ENCODE measurements at places on chromosomes 1 and 21.

DNA sequence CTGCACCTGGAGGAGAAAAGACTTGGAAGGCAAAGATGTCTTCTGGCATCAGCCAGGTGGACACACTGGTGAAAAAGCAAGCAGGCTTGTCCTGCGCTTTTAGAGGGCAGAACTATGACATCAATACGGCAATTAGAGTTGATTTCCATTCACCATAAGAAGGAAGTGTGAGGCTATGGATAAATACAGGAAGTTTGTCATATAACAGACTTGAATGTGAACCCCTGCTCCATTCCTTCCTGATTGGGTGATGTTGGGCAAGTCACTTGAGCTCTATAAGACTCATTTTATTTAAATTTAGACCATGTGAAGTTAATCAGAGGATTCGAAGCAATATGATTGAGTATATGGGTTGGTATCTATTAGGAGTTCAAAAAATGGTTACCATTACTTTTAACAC, 137.8 kb downstream of the PLPP3 start:
- DNase-seq: no peak

DNA sequence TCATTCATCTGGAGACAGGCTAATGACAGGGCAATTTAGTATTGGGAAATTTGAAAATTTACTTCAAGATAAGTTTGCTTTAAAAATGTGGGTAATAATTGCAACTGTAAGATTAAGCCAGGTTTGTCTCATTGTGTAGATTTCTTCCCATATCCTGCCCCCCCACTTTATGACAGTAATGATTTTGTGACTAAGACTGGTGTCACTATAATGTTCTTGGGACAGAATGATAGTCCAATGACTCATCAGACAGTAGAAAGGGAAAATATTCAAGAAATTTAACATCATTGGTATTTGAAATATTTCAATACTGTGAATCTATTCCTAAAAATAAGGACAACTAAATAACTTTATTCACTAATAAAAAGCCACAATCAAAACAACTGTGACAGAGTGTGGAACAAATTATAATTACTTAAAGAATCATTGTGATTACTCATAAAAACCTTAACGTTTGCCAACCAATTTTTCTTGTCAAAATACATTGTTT, 36.7 kb downstream of the FH start:
- DNase-seq: no peak

DNA sequence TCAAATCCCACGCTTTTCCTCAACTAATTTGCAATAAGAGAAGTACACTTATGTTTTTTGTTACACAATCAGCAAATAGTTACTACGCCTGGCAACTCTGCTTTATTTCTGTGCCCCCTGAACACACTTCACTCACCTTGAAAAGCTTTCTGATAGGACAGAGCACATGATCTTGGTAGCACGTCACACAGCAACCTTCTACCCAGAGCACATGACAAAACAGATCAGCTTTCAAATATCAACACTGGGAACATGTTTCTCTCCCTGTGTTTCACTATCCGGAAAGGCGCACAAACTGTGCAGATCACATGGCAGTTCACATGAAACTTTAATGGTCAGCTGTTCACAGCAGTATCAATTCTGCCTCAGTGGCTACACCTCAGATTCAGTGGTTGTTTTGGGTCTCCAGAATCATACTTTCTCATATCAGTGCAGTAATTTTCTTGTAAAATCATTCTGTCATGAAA, 2.2 kb downstream of the SLC19A2 start:
- DNase-seq: no peak

- no peak for DNase-seq
Measured at GRCh38 chr1:245690156-245690690, 535.4 kb downstream of the KIF26B start.

- DNase-seq: no peak
Measured at GRCh38 chr1:64392109-64392508, 77.8 kb upstream of the CACHD1 start.

DNA sequence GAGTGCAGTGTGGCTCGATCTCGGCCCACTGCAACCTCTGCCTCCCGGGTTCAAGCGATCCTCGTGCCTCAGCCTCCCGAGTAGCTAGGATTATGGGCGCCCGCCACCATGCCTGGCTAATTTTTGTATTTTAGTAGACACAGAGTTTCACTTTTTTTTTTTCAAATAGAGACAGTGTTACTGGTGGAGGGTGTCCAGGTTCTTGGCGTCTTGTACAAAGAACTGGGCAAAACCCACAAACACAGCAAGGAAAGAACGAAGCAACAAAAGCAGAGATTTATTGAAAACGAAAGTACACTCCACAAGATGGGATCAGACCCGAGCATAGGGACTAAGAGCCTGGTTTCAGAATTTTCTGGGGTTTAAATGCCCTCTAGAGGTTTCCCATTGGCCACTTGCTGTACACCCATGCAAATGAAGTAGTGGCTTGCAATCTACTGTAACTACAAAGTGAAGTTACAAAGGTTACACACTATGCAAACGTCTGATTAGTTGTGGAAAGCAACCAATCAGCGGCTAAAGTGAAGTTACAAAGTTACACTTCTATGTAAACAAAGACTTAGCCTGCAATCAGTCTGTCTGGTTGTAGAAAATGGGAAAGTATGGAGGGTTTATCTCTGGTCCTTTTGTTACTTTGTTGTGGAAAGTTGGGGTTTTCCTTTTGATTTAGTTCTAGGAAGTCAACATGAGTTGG, 199.1 kb downstream of the DYRK1A start:
- DNase-seq: no peak

- no peak for DNase-seq
Measured at GRCh38 chr1:20061866-20062265, 8.1 kb upstream of the PLA2G5 start.

GRCh38 chr21:34351786-34352241, 12.0 kb upstream of the KCNE2 start:
- DNase-seq: no peak

DNA sequence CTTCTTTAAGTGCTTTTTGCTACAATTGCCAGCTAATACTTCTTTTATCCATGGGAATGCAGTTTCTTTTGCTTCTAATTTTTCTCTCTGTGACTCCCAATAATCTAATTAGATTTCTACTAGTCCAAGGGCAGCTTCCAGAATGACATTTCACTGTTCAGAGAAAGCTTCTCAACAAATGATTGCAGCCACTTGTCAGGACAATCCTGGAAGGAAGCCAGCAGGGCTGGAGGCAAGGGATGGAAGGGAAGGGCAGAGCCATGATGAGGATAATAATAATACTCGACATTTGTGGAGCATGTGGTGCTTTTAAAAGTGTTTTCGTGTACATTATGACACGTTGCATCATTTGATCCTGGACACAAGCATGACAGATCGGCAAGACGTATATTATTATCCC, 19.4 kb downstream of the F11R start:
- DNase-seq: no peak

DNA sequence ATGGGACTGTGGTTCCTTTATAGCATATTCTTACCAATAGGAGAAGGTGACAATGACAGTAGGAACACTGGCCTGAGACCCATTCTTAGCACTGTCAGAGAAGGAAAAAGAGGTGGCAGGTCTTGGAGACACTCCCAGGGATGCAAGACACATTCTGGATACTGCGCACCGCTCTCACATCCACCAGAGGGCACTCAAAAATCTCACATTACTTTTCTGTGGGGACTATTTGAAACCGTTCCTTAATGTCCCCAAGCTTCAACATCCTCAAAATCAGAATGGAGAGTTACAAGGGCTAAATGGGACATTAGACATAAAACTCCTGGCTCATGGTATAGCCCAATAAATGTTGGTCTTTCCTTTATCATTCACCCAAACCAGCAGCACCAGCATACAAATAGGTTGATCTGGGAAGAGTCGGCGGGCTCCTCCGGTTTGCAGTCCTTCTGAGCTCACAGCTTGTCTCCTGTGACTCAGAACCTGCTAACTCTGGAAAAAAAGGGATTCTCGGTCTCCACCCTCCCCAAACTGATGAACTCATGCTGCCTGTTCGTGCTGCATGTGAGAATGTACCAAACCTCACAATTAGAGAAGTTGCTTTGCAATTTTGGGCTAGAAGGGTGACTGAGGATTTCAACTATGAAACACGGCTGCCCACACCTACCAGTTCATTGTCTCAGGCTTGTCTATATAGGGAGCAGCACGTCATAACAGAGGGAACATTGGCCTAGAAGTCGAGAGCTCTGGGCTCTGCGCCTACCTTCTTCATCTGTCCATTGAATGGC, 40.2 kb downstream of the IL12RB2 start:
- peak; percentile 33 for DNase-seq

GRCh38 chr1:32749771-32750170, 47.2 kb upstream of the SYNC start:
- DNase-seq: no peak

DNA sequence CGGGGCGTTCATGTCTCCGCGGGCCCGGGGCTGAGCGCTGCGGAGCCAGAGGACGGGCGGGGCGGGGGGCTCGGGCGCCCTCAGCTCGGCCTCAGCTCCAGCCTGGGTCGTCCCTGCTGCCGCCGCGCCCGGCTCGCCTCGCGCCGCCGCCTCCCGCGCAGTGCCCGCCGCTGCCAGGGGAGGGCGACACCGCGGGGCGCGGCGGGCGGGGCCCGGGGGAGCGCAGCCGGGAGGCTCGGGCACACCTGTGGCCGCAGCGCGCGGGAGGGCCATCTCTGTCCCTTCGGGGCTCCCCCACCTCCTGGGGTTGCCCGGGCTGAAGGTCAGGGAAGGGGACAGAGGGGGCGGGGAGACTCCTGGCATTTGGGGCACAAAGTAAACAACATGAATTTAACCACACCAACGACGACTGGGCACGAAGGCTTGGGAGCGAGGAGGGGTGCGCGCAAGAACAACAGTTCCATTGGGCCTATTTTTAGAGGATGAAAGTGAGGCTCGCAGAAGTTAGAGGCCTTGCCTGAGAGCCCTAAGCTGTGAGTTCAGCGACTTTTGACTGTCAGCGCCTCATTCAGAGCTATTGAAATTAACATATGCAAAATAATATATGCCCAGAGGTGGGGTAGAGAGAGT, at the start of gene FAM131C:
FAM131C (minus strand) TSS at position 162 of the 630 bp plus-strand sequence. CDS start 209 bp downstream, outside the sequence.
- no peak for DNase-seq

DNA sequence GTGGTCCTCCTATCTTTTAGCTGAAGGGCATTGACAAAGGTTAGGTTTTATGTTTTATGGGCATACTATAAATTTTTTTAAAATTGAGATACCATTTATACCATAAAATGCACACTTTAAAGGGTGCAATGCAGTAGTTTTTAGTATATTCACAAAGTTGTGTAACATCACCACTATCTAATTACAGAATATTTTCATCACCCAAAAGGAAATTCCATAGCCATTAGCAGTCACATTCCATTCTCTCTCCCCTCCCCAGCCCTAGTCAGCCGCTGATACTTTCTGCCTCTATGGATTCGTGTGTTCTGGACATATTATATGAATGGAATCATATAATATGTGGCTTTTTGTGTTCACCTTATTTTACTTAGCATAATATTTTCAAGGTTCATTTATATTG, 135.8 kb upstream of the B3GALT2 start:
- DNase-seq: no peak

DNA sequence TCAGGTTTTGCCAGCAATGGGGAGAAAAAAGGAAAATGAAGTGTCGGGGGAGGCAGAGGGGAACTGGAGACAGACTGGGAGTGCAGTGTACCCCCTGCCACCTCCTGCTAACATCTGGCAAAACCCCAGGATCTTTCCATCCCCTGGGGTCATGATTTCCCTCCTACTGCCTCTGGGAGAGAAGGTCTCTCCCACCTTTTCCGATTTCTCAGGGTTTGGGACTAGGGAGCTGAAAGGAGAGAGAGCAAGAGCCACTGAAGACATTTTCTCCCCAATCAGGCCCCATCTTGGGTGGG, 5.1 kb downstream of the FHL3 start:
- no peak for DNase-seq

GRCh38 chr1:220748936-220749335, 814 bp downstream of the MTARC2 start:
- no peak for DNase-seq

- DNase-seq: no peak
Measured at GRCh38 chr1:14844923-14845617, 246.6 kb downstream of the KAZN start.

DNA sequence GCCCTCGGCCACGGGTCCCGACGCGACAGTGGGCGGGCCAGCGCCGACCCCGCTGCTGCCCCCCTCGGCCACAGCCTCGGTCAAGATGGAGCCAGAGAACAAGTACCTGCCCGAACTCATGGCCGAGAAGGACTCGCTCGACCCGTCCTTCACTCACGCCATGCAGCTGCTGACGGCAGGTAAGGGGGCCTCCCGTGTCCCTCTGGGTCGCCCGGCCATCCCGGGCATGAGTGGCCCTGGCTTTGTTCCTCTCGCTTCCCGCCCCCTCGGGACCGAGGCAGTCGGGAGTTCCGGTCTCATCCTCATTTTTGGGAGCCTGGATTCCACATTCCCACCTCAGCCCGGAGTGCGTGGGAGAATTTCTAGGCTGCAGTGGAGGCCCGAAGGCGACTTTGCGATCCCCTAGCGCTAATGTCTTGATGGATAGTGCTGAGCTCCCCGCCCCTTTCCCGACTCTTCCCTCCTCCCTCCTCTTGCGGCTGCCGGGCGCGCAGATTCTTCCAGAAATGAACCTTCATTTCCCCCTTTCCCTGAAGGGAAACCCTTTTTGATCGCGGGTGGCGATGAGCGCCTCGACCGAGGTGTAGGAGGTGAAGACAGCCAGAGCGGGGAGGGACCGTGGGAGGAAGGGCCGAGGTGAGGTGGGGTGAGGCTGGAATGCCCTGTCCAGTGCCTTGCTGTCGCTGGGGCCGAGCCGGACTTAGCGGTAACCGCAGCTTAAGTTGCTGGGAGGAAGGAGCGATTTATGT, 705 bp downstream of the KHDRBS1 start:
- peak; percentile 39 for DNase-seq

DNA sequence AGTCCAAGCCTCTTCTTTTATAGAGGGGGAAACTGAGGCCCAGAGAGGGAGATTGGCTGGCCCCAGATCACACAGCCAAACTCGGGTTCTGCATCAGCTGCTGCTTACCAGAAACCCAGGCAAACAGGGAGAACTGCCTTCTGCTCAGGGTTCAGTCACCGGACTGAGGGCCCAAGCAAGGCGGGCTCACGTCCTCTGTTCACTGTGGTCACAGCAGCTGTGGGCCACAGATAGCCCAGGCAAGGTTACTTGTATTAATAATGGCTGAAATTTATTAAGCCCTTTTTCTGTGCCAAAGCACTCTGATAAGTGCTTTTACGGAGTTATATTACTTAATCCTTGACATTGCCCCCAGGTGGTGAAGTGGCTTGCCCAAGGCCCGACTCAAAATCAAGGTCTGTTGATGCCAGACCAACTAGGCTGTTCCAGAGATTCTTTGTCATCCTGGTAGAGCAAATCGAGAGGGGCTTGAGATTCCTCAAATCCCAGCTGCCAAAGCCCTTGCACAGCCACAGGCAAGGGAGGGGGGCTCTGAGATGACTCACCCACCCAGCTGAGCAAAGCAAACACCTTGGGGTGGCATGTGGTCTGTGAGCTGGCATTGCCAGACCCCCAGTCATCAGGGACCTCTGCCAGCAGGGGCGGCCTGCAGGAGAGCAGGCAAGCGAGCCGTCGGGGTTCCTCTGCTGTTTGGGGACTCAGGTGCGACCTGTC, 36.5 kb downstream of the EPHB2 start:
- no peak for DNase-seq

- peak; percentile 76 for DNase-seq
Measured at GRCh38 chr1:165144757-165145397, 211.6 kb downstream of the LMX1A start.

All from right renal pelvis (tissue), 4 donors.